ENCODE measurements at places on chromosomes 3 and 15.

DNA sequence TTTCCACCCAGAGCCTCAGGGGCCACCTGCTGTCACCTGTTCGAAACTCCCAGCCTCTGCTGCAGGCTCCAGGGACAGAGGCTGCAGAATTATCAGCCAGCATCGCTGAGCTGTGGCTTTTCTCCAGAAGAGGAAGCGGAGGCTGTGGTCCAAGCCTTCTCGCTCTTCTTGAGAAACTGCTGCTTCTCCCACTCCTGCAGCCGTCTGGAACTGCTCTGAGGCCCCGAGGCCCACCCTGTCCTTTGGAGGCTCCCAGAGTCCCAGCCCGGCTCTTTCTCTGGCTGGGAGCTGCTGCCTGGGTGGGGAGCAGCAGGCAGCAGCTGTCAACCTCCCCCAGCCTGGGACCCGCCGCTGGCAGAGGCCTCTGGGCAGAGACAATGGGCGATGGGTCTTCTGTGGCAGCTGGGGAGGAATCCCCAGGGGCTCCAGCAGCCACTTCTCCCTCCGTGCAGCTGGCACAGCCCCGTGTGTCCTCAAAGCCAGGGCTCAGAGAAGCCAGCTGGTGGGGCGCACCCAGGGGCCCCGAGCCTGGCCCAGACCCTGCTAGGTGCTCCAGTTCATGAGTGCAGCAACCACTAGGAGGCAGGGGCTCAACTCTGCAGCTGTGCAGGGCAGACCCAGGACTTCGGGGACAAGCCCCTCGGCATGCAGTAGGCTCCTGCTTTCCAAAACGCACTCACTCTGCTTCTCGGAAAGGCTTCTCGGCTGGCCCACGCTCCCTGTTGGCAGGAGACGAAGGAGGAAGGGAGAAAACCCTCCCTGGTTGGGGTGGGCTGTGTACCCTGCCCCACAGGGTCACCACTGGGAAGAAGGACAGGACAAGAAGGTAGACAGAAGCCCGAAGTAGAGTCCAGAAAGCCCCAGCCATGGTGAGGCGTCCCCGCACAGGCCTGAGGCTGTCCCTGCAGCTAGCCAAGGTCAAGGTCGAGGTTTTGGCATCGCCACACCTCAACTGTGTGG, 49.9 kb upstream of the FURIN start:
- DNase-seq, result peak; percentile 94

- no peak for DNase-seq
These were observed 277.0 kb downstream of the RYR3 start for GRCh38 chr15:33587773-33588172.

- no peak for DNase-seq
These were observed 253.0 kb downstream of the RAP2B start for GRCh38 chr3:153414982-153415381.

- DNase-seq, result no peak
These were observed 54.6 kb downstream of the CAPN3 start for GRCh38 chr15:42413920-42414319.

- no peak for DNase-seq
These were observed 3.1 kb downstream of the KIF7 start for GRCh38 chr15:89652131-89652530.

DNA sequence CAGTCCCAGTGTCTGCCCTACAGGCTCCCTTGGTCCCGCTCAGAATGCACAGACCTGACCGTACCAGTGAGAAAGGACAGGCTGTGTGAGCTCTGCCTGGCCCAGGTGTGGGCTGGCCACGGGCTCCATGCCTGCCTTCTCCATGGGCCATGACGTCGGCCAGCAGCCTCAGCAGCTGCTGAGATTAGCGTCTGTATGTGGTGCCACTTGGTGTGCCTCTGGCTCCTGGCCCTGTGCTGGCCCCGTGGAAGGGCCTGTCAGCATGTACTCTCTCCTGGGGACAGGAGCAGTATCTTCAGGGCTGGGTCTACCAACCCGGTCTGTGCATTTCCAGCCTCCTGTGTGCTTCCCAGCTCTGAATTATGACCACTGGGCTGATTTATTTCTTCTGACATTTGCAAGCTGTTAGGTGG, 25.7 kb downstream of the KLF13 start:
- DNase-seq, result peak; percentile 42

DNA sequence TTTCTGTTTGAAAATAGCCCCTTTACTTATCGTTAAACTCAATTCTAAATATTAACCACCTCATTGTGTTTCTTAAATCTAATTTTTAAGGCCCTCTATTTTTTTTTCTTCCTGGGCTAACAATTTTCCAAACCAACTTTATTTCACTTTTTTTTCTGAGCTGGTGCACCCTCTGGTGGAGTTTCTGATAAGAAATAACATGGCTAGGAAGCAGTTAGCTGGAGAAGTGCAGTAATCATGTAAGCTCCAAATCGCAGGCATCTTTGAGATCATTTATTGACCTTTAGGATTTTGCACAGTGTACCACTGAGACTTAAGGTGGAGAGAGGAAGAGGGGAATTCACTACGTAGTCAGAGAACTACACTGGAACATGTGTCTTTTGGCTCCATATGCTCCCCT, 6.4 kb downstream of the TMEM207 start:
- DNase-seq, result no peak

DNA sequence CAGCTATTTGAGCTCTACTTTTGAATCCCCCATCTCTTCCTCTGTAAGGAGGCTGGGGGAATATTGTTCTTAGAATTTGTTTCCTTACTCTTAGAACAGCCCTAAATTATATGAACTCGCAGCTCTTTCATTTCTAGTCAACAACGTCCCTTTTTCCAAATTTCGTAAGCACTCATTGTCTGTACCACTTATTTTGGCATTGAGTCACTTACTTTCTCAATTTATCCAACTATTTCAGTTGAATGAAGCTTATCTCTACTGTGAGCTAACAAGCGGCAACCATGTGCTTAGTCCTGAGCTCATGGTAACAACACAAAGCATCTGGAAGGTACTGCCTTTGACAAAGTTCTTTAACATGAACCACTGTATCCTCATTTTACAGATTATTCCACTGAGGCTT, 191.1 kb downstream of the GREM1 start:
- no peak for DNase-seq

- DNase-seq, result no peak
These were observed 91.6 kb downstream of the MBNL1 start for GRCh38 chr3:152360302-152360701.
